ENCODE measurements at places on chromosomes 5 and 9. TPM values are rescaled to one million over a fixed set of nuclear protein-coding genes. Genes with fewer than 3 reads are reported as not detected.

Gene ACSL6
- 10.6 TPM for total RNA-seq

Gene TAF11L10
- total RNA-seq = not detected

Gene SLC25A48
- total RNA-seq = not detected

Gene SELENOP
- total RNA-seq = 0.43 TPM

DNA sequence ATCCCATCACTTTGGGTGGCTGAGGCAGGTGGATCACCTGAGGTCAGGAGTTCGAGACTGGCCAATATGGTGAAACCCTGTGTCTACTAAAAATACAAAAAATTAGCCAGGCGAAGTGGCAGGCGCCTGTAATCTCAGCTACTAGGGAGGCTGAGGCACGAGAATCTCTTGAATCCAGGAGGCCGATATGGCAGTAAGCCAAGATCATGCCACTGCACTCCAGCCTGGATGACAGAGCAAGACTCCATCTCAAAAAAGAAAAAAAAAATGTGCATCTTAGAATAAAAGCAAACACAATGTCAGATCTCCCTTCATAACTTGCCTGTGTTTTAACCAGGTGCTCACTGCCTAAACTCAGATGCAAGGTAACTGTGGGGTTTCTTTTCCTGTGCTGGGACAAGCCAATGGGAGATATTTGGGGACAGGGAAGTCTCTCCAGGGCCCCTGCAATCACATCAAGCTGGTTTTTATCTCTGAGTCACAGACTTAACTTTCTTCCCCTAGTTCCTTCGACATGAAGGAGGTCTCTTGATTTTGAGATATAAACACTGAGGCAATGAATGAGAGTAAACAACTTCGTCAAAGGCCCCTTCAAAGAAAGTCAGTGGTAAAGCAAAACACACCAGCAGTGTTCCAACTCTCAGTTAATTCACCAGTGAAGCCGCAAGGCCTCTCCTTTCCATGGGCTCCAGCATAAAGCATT, 99.1 kb downstream of the SNX18 start:
- H3K4me3 ChIP-seq = no peak overlapping the region
- H3K27me3 ChIP-seq = no peaks in the 10 kb centered on the region
- H3K4me1 ChIP-seq = peaks cover 17% of the 10 kb centered on the region
- H3K27ac ChIP-seq = no peak overlapping the region

DNA sequence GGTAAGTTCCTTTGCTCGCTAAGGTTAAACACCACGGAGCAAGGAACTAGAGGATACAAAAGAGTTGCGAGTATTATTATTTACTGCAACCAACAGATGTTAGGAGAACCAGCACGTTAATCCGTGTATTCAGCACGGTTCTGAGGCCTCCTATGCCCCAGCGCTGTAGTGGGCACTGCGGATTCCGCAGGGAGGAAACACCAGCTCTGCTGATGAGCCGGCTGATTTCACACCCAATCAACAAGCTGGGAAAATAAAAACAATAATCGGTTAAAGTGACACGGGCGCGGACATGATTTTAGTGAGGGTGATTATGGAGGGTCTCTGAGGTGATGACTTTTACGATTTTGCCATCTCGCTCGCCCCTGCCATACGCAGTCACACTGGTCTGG, 702 bp upstream of the PRELID2 start:
- H3K4me1 ChIP-seq = peaks cover 23% of the 10 kb centered on the region
- no peaks in the 10 kb centered on the region for H3K36me3 ChIP-seq
- no peak overlapping the region for H3K27ac ChIP-seq
- H3K4me3 ChIP-seq = peak overlapping the region; percentile 68
- H3K27me3 ChIP-seq = peaks cover 5% of the 10 kb centered on the region

GRCh38 chr9:75105019-75105540, 16.8 kb downstream of the OSTF1 start:
- peaks cover 62% of the 10 kb centered on the region for H3K36me3 ChIP-seq
- peak overlapping the region; percentile 31 for H3K27ac ChIP-seq
- no peak for DNase-seq
- H3K4me3 ChIP-seq = no peak overlapping the region

- no peaks in the 10 kb centered on the region for H3K36me3 ChIP-seq
- no peak for DNase-seq
- no peak overlapping the region for H3K4me3 ChIP-seq
Observed at GRCh38 chr9:108813951-108814601, 41.7 kb downstream of the ACTL7B start.
